ENCODE measurements at places on chromosomes 2 and 18.
A peak's percentile ranks its signal among the peaks of the same experiment; 100 is the strongest.

- peak; percentile 76 for DNase-seq
Measured at GRCh38 chr2:61536572-61537276, 1.4 kb downstream of the XPO1 start.

- no peak for DNase-seq
Measured at GRCh38 chr2:171791361-171791760, 102.7 kb downstream of the SLC25A12 start.

- no peak for DNase-seq
Measured at GRCh38 chr2:98637401-98638147, 29.2 kb downstream of the UNC50 start.

DNA sequence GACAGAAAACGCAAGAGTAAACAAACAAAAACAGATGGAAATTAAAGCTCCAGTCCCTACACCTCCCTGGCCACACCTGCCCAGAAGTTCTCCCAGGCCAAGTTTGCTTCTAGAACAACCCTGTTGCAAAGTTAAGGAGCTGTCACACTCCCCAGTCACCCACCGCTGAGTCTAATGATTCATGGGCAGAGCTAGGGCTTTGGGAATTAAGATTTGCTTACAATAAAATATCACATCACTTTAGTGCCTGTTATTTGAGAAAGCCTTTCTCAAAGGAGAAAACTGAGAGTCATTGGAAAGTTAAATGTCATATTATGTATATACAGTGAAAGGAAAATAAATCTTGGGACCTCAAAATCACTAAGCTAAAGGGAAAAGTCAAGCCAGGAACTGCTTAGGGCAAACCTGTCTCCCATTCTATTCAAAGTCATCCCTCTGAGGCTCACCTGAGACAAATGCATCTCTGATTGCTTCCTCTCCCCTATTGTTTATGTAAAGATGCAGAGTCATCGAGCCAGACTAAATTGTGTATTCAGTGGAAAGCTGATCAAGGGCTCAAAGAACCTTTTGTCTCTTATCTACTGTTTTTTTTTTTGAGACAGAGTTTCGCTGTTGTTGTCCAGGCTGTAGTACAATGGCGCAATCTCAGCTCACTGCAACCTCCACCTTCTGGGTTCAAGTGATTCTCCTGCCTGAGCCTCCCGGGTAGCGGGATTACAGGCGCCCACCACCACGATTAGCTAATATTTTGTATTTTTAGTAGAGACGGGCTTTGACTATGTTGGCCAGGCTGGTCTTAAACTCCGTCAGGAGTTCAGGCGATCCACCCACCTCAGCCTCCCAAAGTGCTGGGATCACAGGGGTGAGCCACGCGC, 2.8 kb downstream of the CRYGB start:
- DNase-seq: no peak

DNA sequence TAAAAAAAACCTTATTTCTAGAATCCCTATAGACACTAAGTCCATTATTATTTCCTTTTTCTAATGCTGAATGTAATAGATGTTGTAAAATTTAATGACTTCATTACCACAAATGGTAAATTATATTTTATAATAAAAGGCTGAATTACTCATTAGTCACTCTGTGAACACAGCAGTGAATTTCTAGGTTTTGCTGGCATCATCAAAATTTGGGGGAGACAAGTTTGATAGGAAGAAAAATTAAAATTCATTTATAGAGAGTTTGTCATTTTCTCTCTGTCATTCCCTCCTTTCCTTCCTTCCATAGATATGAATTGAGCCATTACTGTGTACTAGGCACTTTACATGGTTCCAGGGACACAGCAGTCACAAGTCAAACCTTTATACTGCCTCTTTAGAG, 340.9 kb downstream of the TRIB2 start:
- DNase-seq: no peak

DNA sequence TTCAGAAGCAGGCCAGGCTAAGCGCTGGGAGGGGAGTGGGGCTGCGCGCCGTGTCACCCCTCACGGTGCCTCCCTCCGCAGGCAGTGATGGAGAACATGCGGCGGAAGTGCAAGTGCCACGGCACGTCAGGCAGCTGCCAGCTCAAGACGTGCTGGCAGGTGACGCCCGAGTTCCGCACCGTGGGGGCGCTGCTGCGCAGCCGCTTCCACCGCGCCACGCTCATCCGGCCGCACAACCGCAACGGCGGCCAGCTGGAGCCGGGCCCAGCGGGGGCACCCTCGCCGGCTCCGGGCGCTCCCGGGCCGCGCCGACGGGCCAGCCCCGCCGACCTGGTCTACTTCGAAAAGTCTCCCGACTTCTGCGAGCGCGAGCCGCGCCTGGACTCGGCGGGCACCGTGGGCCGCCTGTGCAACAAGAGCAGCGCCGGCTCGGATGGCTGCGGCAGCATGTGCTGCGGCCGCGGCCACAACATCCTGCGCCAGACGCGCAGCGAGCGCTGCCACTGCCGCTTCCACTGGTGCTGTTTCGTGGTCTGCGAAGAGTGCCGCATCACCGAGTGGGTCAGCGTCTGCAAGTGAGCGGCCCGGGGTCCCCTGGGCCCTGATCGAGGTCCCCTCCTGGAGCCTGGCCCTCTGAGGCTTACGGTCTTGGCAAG, 12.2 kb downstream of the WNT10A start:
- peak; percentile 92 for DNase-seq

Data from CD4-positive, alpha-beta T cell (primary cell).